ENCODE measurements at places on chromosomes 3 and 15.

DNA sequence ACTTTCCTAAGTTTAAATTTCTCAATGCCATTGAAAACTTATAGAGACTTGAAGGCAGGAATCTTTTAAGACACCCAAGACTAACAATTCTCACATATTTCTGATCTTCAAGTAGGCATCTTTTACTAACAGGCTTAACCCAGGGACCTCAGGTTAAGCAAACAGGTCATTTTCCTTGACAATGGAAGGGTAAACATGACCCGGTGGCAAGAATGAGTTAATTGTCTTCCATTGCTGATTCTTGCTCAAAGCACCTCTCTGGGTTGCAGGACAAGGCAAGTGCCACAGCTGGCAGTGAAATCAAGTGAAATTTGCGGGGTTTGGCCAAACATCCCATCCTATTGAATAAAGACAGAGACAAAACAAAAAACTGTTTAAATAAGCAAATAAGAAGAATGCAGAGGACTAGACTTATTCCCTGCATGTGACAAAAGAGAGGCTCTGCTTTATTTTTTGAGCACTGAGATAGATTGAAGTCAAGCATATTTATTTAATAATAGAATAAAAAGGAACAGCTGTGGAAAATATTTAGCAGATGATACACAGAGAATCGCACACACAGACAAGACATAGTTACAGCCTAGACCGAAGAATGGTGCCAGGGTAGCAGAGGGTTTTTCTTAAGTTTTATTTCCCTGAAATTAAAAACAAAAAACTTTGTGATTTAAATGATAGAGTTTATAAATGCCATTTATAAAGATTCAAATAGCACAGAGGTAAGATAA, 56.0 kb upstream of the MITF start:
- DNase-seq = no peak

GRCh38 chr3:4233488-4233887, 69.7 kb upstream of the SETMAR start:
- DNase-seq = no peak

GRCh38 chr3:107212618-107213017, 164.6 kb upstream of the CCDC54 start:
- DNase-seq = no peak

- no peak for DNase-seq
Measured at GRCh38 chr3:74537857-74538256, 76.6 kb downstream of the CNTN3 start.

- no peak for DNase-seq
Measured at GRCh38 chr3:86991840-86992435, 989 bp upstream of the VGLL3 start.

DNA sequence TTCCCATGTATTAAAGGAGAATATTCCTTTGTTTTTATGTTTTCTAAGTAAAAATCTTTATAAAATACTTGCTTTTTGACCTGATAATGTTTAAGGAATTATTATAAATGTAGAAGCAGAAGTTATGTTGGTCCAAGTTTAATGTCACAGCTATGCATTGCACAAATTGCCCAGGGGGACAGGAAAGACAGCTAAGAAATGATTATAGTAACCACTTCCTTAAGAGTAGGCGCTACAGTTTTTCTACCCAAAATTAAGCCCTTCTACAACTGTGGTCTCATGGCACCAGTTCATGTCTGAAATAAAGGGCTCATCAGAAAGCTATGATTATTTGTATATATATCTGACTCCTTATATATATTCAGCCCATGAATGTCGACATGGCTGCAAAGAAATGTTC, 176.4 kb downstream of the GBE1 start:
- no peak for DNase-seq

DNA sequence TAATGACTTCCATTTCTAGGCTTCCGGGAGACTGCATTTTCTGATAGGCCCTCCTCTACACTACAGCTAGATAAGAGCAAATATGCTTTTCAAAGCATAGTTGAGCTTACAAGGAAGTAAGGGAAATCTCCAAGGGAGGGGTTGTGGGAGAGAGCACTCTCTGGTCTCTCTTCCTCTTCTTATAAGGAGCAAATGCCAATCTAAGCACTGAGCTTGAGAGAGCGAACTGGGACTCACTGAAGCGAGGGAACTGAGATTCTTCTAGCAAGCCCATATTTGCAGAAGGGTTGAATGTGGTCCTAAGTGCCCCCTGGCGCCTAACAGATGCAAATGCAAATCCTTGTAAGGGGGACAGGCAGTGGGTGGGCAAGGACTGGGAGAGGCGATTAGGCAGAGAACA, 164.8 kb downstream of the ERC2 start:
- DNase-seq = peak; percentile 91

DNA sequence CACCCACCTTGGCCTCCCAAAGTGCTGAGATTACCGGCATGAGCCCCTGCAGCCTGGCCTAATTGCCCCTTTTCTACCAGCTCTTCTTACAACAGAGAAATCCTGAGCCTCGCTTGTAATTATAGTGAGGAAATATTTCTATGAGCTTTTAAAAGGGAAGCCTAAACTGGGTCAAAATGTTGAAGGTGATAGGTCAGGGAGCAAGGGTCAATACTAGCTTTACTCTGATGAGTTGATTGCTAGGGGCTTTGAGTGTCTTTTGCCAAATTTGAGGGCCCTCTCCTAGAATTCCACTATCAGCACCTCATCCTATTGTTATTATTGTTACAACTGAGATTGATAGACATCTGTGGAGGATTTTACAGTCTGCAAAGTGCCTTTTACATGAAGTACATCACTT, 62.4 kb upstream of the PIAS1 start:
- no peak for DNase-seq

- peak; percentile 46 for DNase-seq
Measured at GRCh38 chr3:194485881-194486539, 792 bp downstream of the ATP13A3 start.

GRCh38 chr3:48413611-48414010, 16.3 kb downstream of the PLXNB1 start:
- DNase-seq = no peak

DNA sequence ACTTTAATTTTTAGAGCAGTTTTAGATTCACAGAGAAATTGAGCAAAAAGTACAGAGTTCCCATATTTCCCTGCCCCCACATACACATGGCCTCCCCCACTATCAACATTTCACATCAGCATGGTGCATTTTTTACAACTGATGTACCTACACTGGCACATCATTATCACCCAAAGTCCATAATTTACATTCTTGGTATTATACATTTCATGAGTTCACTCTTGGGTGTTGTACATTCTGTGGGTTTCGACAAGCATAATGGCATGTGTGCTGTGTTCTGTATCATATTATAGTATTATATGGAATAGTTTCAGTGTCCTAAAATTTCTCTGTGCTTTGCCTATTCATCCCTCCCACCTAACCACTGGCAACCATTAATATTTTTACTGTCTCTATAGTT, 419.8 kb upstream of the THBS1 start:
- DNase-seq = no peak

DNA sequence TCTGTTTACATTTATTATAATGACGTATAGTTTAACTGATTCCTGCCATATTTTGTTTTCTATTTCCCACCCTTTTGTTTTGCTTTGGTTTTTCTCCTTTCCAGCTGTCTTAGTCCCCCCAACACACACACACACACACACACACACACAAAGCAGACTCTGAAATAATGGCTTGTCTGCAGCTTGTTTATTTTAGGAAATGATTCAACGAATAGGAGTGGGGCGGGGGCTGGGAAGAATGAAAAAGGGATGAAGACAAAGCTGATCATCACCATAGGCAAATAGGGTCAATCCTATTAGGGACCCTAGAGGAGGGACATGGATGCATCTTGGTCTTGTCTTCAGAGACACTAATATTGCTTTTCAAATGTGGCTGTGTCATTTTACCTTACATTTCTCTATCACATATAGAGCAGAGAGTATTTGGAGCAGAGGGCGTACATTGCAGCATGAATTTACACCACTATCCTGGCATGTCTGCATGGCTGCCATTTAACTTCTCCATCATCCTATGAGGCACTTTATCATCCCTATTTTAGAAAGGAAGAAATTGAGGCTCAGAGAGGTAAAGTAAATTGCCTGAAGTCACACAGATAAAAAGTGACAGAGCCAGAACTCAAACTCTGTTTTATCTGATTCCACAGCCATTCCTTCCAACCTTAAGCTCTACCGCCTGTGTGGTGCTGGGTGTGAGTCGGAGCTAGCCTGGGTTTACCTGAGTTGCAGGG, 147.2 kb upstream of the TPM1 start:
- DNase-seq = peak; percentile 95

DNA sequence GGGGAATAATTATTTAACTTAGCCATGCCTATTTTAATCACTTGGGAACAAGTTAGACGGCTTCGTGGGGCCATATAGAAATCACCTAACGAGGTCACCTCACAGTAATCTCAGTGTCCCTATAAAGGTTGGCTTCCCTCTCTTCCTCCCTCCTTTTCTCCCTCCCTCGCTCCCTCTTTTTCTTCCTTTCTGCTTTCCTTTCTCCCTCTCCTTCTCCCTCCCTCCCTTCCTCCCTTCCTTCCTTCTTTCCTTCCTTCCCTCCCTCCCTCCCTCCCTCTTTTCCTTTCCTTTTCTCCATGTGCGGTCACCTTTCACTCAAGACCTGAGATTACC, 206.1 kb upstream of the DPH6 start:
- no peak for DNase-seq

DNA sequence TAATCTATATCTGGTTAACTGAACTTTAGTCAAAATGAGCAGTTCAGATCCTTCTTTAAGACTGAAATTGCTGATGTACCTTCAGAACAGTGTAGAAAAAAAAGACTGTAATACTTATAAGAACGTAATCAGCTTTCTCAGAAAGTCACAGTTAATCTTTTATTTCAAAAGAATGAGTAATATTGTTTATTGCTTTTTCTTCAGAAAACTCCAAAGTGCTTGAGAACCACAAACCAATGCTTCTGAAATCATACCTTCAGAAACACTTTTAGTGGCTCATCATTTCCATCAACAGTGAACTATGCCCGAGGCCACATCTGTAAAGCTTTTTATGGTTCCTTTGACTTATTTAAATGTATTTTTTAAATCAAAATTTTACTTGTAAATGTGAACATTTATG, 33.3 kb upstream of the CLASP2 start:
- DNase-seq = no peak

GRCh38 chr3:132784502-132785025, 62.4 kb upstream of the NPHP3 start:
- no peak for DNase-seq

- DNase-seq = peak; percentile 44
Measured at GRCh38 chr3:100891033-100891432, 102.2 kb downstream of the ABI3BP start.

DNA sequence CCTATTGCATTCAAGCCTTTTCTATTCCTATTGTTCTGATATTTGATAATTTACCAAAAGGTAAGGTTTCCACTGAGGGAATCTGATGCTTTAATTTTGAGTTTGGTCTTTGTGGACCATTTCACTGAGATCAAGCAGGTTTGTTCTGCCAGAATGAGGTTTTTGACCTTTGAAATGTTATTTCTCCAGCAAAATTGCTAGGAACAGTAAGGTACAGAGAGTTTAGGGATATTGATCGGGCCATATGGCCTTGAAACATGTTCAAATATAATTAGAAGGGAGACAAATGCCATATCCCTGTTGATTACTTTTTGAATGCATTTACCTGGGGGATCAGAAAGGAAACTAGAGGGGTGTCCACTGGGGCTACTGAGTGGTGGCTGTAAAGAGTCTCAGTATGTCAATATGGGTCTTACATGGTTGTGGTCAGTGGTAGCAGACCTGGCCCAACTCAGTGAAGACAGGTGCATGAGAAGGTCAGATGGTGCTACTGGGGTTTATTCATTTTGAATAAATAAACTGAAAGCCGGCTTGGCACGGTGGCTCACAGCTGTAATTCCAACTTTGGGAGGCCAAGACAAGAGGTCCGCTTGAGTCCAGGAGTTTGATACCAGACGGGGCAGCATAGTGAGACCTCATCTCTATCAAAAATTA, 100.2 kb downstream of the SV2B start:
- no peak for DNase-seq

GRCh38 chr3:139173372-139174108, 128.8 kb upstream of the PRR23C start:
- peak; percentile 41 for DNase-seq

DNA sequence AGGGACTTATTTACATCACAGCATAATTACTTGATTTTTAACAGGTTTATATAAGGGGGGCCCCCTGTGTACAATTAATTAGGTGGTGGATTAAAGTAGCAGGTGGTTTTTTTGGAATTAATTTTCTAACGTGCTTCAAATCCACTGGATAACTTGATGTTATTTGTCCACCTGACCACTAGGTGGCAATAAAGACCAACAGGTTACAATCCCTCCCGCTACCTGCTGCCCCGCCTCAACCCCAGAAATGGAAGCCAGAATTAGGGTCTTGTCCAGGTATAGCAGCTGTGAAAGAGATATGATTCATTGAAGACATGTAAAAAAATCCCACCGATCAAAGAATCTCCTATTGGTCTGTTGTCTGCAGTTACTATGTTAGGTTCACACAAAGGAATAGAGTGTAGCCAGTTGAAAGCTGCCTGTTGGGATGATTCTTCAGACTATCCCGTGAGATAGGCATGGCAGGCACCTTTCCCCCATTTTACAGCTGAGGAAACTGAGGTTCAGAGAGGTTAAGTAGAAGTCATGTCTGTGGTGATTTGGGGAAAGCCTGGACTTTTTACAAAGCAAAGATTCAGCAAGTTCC, 44.0 kb downstream of the MFSD1 start:
- DNase-seq = peak; percentile 30

- DNase-seq = no peak
Measured at GRCh38 chr3:151003768-151004134, 31.2 kb upstream of the CLRN1 start.

- no peak for DNase-seq
Measured at GRCh38 chr15:93217343-93217742, 128.3 kb upstream of the RGMA start.

- peak; percentile 48 for DNase-seq
Measured at GRCh38 chr15:59180945-59181600, 25.6 kb upstream of the LDHAL6B start.

GRCh38 chr3:9897408-9898372, 5.0 kb upstream of the IL17RE start:
- DNase-seq = peak; percentile 75

- DNase-seq = no peak
Measured at GRCh38 chr15:41169086-41169485, 53.0 kb upstream of the INO80 start.

All from endothelial cell of umbilical vein (primary cell).